Left ventricle myocardium superior (tissue), 1 donor: ENCODE measurements at places on chromosomes 7 and 10. TPM values are rescaled to one million over a fixed set of nuclear protein-coding genes. Genes with fewer than 3 reads are reported as not detected.

The PNLIPRP1 gene
- total RNA-seq, result not detected

The CPED1 gene
- total RNA-seq, result 32.8 TPM

- DNase-seq, result no peak
Measured at GRCh38 chr10:119305860-119306513, 98.6 kb downstream of the GRK5 start.

The MACC1 gene
- total RNA-seq, result 0.05 TPM

The TCTN3 gene
- 8.2 TPM for total RNA-seq

- DNase-seq, result no peak
Measured at GRCh38 chr10:86498598-86498997, 23.0 kb downstream of the WAPL start.

The NACAD gene
- 3.5 TPM for total RNA-seq
